ENCODE measurements at places on chromosomes 6 and 20.

DNA sequence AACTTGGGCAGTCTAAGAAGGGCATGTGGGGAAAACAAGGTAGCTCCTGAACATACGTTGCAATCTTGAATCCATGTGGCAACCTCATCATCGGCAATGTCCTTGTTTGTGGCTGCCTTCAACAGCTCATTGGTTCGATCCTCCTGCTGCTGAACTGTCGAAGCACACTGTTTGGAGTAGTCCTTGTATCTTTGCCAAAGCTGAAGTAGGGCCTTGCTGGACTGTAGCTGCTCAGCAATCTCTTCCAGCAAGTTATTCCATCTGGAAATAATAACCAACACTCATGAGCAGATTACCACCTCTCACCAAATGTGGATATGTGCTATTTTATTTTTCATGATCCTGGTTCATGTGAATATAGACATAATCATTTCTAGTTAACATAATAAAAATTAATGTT, 413.3 kb downstream of the ESR1 start:
- DNase-seq = no peak

DNA sequence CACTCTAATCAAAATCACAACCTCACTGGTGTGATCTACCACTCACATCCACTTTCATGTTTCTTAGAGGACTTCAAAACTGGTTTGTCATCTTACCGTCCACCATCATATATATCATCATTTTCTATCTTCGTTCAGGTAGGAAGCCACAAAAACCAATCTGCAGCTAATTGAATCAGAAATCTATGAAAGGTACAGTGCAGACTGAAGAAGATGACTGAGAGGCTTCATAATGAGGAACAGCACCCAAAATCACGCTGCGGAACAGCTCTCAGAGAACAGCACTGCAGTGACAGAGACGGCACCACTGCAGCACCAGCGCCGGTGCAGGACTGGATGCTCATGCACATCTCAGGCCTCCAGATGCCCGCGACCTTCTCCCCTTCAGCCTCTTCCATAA, 13.0 kb downstream of the GMDS start:
- no peak for DNase-seq

- DNase-seq = no peak
These were observed 54.3 kb upstream of the SPACA1 start for GRCh38 chr6:87993356-87993755.

DNA sequence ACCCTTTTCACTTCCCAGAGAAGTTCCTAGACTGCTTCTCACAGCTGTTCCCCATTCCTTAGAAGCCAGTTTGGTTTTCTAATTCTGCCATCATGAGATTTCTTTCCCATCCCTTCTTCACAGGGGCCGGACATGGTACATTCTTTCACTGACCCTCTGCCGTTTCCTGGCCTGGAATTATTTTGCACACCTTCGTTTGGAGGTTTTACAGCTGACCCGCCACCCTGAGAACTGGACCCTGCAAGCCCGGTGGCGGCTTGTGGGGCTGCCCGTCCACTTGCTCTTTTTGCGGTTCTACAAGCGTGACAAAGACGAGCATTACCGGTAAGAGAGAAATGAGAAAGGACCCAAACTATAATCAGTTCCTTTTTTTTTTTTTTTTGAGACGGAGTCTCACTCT, 4.2 kb downstream of the C6orf136 start:
- no peak for DNase-seq

DNA sequence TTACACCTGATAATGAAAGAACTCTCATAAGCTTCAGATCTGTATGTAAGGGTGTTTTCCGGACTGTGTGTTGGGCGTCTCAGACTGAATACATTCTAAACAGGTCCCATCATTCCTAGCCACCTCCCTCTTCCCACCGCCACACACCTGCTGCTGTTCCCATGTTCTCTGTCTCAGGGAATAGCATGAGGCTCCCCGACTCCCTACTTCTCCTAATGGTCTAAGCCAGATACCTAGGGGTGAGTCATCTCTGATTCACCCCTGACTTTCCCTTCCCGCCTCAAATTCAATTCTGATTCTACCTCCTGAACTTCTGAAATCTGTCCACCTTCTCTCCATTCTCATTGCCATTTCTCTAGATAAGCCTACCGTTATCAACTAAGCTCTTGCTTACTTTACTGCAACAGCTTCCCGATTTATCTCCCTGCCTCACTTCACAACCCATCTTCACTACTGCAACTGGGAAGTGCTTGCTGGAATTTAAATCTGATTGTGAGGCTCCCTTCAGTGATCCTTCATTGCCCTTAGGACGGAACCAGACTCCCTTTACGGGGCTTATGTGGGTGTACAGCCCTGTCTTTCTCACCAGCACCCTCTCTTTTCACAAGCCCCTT, 1.6 kb downstream of the TMEM14A start:
- DNase-seq = no peak

DNA sequence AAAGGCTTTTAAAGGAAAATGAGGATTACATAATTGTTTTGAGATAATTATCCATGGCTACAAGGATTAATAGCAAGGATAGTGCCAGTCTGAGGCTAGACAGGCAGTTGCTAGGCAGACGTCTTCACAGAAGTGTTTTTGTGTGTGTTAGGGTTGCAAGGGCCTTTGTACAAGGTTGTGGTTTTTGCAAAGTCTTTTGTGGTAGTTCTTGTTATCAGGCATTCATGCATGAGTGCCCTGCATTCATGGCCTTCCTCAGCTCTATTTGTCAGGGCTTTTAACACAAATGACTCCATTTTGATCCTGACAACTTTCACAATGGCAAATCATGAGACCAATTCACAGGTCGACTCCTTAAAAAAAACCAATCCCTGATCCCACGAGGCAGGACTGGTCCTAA, 68.1 kb upstream of the TXNDC5 start:
- DNase-seq = peak; percentile 0

DNA sequence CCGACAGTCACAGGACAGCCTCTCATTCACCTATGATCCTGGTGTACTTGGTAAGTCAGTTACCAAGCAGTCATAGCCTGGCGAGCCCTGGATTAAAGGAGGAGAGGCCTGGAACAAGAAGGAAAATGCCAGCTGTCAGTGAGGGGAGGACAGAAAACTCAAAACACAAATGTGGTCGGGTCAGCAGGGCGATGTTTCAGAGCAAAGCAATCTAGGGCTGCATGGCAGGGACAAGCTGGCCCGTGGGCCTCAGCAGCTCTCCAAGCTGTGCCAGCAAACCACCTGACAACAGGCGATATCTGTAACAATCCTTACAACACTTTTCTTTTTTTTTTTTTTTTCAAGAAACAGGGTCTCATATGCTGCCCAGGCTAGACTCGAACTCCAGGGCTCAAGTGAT, 40.3 kb downstream of the MGME1 start:
- DNase-seq = no peak

DNA sequence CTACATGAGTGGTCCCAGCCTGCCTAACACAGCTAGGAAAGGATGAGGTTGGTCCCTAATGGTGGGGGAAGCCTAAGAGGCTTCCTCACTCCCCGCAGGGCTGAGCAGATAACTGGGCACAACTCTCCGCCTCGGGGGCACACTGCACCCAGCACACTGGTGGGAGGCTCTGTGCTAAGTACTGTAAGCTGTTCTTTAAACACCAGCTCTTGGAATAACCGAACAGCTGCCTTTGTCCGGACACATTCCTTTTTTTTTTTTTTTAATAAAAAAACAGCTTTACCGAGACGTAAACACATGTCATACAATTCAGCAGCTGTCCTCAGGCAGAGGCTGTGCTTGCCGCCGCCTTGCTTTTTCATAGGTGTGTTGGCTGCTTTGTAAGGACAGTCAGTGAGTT, 6.9 kb downstream of the PSMG4 start:
- no peak for DNase-seq

DNA sequence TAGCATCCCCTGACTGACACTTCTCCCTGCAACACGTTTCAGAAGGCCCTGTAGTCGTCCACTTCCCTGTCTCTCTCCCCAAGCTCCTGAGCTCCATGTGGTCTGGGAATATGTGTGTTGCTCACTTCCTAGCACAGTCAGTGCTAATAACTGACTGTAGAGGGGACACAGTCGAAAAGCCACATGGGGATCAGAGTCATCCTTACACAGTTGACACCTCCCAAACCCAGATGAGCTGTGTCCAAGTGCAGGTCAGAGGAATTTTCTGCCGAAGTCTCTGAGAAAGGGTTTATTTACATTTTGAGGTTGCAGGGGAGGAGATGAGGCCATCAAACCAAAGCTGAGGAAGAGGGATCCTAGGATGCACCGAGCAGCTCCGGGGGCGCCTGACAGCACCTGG, 3.5 kb upstream of the ADAM33 start:
- no peak for DNase-seq

DNA sequence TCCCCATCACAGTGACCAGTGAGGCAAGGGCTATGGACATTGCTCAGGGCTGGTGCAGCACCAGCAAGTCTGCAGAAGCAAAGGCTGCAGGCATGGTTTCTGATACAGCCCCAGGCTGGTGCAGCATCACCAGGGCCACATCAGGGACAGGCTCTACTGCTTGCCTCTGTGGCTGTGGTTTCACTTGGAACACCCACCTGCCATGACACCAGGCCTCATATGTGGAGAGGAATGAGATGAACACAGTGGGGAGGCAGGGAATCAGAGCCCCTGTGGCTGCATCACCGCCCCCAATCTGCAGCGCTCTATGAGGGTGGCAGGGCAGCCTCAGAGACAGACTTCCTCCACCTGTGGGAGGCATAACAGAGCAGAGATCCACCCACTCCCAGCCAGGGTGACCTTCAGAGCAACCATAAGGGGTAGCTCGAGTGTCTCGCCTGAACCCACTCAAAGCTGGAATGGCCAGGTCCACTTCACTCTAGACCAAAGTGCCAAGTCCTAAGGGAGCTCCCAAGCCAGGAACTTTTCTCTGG, 7.9 kb downstream of the RING1 start:
- no peak for DNase-seq

Measured in DMS79 treated with DMSO at 0.1 percent for 48 hours (cell line).